ENCODE measurements at places on chromosomes 2 and 18. TPM values are rescaled to one million over a fixed set of nuclear protein-coding genes. Genes with fewer than 3 reads are reported as not detected.

DNA sequence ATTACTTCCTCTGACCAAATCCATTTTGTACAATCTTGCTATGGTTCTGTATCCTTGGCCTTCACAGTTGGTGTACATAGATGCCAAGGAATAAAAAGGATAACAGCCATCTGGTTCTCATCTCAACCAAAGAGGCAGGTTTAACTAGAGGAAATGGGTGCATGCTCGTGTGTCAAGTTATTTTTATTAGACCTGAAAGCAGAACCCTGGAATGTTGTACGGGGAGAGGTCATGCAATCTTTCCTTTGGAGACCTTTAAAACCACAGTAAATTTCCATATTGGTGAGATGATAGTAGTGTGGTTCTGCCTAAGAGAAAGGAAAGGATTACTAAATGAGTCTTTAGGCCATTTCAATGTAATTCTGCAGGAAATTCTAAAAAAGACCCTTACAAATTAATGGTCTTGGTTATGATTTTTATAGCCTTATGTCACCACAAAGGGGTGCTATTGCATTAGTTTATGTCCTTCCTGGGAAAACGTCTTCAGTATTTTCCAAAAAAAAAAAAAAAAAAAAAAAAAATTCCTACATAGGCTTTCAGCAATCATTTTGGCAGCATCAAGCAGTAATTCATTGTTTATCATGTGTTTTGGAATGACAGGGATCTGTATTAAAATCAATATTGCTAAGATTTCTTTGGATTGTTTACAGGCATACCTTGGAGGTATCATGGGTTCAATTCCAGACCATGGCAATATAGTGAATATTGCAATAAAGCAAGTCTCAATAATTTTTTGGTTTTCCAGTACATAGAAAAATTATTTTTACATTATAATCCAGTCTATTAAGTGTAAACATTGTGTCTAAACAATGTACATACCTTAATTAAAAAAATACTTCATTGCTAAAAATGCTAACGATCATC lies 270.8 kb downstream of the NYAP2 start:
- peak; percentile 32 for DNase-seq

DNA sequence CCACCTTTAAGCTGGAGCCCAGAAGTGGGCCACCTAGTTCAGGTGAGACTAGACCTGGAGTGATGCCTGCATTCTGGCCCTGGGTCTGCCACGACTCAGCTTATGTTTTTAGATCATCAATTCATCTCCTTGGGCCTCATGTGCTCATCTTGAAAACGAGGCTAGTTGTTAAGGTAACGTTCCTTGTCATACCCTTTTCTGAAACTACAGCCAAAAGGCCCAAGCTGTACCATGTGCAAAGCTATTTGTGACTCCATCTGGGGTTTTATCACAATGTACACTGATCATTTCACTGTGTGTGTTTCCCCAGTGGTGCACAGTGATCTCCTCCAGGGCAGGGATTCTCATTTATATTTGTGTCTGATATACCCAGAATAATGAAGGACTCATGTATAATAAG lies 138.4 kb upstream of the COPS8 start:
- no peak for DNase-seq

DNA sequence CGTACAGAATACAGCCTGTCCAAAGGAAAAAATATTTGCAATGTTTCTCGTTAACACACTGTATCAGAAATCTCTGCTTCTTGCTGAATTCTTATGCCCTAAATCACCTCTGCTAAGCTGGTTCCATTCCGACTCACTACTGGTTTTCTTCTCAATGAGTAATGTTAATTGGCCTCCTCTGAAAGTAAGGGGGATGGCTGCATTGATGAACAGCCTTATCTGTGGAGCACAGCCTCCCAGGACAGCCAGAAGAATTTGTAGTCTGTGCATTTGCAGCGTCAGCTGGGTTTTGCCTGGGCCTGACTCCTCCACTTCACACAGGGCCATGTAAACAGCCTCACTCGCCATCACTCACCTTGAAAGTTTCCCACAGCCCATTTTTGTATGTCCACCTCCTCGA lies 127.7 kb downstream of the RNF152 start:
- no peak for DNase-seq

- DNase-seq = no peak
These were observed 1.1 kb downstream of the CNDP2 start for GRCh38 chr18:74497324-74497676.

- no peak for DNase-seq
These were observed 73.8 kb upstream of the CD226 start for GRCh38 chr18:70021498-70021897.

DNA sequence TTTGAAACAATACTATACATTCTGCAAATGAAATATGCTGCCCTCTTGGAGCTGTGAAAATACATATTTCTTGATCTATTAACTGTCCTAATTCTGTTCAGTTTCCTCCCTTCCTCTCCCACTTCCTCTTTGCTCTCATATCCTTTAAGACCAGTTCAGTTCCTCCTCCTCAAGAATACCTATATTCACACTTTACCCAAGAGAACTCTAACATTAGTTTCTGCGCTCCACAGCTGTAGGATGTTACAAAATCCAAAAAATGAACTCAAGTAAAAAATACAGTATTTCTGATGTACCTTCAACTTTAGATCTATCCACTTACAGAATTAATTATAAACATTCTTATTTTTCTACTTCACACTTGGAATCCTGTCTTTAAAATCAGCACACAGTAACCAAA lies 5.4 kb downstream of the ITSN2 start:
- DNase-seq = no peak

- no peak for DNase-seq
These were observed 100.2 kb upstream of the CDC42EP3 start for GRCh38 chr2:37771600-37772088.

- DNase-seq = peak; percentile 43
These were observed 284.8 kb upstream of the HS6ST1 start for GRCh38 chr2:128603411-128603924.

GRCh38 chr2:155115846-155116245 lies 417.4 kb downstream of the KCNJ3 start:
- DNase-seq = no peak

DNA sequence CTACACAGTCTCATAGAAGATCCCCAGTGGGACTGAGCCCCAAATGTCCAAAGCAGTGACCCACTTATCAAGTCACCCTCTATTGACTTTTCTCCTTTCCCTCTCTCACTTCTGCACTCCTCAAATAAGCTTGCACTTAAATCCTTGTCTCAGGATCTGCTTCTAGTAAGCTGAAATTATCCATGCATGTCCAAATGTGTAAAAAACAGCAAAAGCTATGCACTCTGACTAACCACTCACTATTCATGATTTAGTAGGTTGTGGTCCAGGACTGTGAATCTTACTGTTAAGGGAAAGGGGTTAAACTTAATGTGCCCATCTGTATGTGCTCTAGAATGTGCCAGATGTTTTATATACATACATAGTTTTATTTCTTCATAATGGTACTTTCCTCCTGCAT lies 115.4 kb downstream of the SCG2 start:
- DNase-seq = no peak

DNA sequence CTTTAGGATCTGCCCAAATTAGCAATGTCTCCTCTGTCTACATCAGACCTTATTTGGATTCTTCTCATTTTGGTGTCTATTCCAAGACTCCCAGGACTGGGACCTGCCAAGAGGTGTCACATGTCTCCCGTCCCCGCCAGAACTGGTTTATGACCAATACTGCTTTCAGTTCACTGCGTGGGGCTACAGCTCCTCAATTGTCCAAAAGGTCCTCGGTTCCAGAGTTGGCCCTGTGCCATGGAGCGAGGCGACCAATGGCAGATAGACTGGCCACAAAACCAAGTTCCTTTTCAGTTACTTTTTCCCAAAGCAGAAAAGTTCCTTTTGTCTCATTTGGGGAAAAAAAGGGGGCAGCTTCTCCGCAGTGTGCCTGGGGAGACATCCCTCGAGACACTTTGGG lies 144.1 kb upstream of the ZNF236 start:
- no peak for DNase-seq

- DNase-seq = no peak
These were observed 90.5 kb downstream of the INHBB start for GRCh38 chr2:120436460-120436739.

DNA sequence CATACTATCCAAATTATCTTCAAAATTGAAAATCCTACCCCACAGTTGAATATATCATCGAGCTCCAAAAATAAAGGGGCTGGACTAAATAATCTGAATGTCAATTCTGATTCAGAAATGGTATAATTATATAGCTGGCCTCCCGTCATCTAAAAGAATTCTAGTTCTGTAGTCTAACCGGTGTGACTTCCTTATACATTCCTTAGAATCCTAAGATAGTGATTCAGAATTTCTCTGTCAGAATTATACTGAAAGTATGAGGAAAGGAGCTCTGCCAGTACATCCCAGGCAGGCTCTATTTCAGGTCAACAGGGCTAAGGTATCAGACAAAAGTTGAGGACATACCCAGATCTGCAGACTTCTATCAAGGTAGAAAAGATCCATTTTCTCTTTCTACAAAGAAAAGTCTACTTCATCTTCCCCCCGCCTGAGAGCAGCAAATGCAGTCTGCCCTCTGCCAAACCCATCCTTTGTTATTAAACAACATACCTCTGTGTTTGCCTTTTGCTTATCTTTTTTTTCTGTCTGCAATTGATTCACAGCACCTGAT lies 128.5 kb downstream of the METTL4 start:
- DNase-seq = no peak

DNA sequence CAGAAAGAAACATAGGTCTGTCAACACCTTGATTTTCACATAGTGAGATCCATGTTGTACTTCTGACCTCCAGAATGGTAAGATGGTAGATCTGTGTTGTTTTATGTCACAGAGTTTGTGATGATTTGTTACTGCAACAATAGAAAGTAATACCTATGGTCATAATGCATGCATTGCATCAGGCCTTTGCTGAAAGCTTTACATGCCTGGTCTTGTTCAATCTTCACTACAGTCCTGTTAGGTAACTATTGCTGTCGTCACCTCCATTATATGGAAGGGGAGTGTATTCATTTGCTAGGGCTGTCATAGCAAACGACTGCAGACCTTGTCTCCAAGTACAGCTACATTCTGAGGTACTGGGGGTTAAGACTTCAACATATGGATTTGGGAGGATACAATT lies 243.5 kb downstream of the ANAPC1 start:
- DNase-seq = no peak

- DNase-seq = no peak
These were observed 362.7 kb downstream of the CPS1 start for GRCh38 chr2:210919128-210919527.

DNA sequence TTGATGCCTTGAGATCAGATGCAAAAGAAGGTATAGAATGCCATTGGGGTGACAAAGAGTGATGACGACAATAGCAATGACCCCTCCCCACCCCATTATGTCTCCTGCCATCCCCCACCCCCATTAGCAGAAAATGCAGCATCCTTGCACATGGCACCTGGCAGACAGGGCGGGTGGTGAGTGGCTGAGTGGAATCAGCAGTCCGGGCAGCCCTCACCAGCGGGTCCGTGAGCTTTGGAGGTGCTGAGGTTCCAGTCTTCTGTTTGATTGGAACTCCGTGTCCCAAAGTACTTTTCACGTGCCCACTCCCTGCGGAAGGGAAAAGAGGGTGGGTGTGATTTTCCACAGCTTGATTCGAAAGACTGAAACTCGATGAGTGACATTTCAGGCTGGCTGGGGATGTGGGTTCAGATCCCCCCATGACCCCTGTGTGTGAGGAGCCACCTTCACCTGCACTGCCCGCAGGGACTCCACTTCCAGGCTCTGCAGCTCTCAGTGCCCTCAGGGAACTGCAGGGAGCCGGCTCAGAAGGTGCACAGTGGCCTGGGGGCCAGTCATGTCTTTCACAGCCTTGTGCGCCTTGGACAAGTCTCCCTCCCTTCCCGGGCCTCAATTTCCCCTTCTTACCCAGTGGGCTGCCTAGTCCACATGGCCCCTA lies 130.9 kb downstream of the GLI2 start:
- DNase-seq = no peak

DNA sequence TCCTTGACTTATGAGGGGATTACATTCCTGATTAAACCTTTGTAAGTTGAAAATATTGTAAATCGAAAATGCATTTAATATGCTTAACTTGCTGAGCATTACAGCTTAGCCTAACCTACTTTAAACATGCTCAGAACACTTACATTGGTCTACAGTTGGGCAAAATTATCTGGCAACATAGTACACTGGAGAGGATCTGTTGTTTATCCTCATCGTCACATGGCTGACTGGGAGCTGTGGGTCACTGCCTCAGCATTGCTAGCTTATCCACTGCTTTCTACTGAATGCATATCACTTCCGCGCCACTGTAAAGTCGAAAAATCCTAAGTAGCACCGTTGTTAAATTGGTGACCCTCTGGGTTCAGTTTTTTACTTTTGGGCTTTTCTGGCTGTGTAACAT lies 13.7 kb downstream of the PMS1 start:
- no peak for DNase-seq

DNA sequence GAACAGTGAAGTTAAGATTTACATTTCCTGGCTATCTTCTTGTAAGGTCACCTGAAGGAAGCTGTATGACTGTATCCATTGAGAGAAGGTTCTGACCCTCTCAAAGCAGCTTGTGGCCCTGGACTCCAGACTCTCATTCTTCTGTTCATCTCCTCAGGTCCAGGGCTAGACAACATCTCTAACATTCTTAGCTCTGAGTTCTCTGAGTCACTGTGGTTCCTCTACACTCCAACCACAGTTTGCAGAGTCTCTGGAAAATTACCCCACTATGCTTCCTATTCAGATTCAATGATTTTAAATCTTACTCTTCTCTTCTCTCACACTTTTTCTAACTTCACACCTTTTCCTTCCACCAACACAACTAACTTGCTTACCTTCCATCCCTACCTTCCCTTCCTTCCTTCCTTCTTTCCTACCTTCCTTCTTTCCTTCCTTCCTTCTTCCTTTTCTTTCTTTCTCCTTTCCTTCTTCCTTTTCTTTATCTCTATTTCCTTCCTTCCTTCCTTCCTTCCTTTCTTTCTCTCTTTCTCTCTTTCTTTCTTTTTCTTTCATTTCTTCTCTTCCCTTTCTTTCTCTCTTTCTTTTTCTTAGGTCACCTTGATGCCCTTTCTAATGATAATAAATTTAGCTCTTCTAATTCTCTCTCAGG lies 824.3 kb upstream of the ZEB2 start:
- DNase-seq = no peak

GRCh38 chr2:1910592-1911246 lies 166.4 kb upstream of the PXDN start:
- DNase-seq = peak; percentile 78

DNA sequence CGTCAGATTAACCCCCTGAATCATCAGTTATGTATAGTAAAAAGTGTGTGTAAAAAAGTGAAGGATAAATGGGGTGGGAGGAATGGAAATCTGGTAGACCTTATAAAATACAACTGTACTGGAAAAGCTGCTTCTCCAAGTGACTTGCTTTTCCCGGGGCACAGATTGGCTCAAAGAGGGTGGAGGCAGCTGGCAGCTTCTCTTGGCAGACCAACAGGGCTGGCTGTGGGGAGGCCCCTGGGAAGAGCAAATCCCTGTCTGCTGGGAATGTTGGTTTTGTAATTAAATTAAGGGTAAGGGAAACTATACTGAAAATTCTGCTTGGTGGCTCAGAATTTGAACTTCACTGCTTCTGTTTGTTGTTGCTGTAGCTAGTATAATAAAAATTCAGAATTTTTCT lies 154.2 kb upstream of the DLX2 start:
- DNase-seq = no peak

Gene COLEC12
- polyA plus RNA-seq = 50.8 TPM

Gene SCN7A
- polyA plus RNA-seq = 56.1 TPM

Gene ANKRD30B
- not detected for polyA plus RNA-seq

Gene COL4A3
- polyA plus RNA-seq = 0.11 TPM

Gene RASGRP3
- 26.2 TPM for polyA plus RNA-seq

Gene RFTN2
- polyA plus RNA-seq = 17.8 TPM

Gene NT5DC4
- 0.18 TPM for polyA plus RNA-seq

Gene COLEC11
- polyA plus RNA-seq = 0.26 TPM

Gene TXNDC2
- polyA plus RNA-seq = 0.09 TPM

Gene ZSWIM2
- polyA plus RNA-seq = not detected

Gene TDRD15
- not detected for polyA plus RNA-seq

Gene KCNK3
- 1.6 TPM for polyA plus RNA-seq

Gene VWC2L
- polyA plus RNA-seq = not detected

Measured in muscle of back (tissue), 13 donors.